ENCODE measurements at places on chromosomes 12 and 14.

DNA sequence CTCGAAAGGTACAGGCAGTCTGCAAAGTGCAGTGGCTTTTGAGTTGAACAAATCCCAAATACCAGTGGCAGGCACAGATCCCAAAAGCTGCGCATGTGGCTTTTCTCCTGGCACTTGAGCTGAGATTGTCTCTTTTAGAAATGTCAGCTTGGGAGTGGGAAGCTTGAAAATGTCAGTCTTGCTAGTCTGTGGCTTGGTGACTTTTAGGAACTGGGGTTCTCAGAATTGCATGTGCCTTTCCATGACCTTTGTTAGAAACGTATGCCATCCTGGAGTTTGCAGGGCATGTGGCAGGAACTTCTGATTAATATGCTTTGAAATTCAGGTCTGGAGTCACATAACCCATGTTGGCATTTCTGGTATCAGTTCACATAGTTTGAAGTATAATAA, 182.1 kb downstream of the CHST11 start:
- DNase-seq = no peak

DNA sequence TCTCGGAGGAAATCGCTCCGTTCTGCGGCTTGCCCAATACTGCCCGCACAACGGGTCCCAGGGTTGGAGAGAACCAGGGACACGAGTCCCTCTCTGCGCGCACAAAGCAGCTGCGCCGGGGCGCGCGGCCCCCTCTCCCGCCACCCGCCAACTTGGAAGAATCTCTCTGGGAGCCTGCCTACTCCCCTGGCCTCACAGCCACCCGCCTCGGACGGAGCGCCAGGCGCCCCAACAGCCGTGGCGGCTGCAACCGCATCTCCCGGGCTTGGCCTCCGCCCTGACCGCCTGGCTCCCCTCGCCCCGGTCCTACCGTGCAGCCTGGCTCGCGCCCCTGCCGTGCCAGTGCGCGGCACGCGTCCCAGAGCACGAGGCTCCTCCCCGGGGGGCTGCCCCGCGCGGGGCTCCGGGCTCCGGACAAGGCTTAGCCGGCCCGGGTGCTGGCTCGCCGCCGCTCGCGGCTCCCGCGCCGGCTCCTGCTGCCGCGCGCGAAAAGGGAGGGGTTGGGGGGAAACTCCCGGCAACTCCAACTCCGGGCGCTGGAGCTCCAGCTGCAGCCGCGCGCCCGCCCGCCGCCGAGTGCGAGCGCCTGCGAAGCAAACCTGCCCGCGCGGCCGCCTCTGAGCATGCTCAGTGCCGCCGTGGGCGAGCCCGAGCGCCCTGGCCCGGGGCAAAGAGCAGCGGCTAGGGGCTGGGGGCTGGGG, at the start of gene STXBP6:
Gene STXBP6, minus strand, starts transcription at position 580 of the 701 bp plus-strand sequence. CDS start 75,329 bp downstream, outside the sequence.
- DNase-seq = peak; percentile 31

DNA sequence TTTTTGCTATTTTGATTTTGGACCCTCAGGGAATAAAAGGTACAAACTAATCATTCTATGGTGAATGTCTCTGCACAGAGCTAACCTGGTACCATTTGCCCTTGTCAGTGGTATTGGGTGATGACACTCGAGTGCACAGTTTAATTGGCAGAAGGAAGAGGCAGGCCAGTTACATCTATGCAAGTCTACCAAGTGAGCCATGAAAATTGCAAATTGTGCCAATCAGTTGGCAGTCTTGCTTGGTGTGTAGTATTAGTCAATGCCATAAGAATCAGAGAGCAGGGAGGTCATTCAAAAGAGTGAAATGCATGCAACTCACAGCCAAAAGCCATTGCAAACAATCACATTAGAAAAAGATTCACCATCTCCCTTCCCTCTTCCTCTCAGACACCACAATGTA, 479.6 kb downstream of the ADAMTS20 start:
- DNase-seq = no peak

DNA sequence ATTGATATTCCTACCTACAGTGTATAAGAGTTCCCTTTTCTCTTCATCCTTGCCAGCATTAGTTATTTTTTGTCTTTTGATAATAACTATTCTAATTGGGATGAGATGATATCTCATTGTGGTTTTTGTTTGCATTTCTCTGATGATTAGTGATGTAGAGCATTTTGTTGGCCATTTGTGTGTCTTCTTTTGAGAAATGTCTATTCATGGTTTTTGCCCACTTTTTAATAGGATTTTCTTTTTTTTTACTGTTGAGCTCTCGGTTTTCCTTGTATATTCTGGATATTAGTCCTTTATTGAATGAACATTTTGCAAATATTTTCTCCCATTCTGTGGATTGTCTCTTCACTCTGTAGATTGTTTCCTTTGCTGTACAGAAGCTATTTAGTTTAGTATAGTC, 79.6 kb upstream of the AMIGO2 start:
- DNase-seq = no peak

- DNase-seq = no peak
These were observed 33.2 kb downstream of the ZNF664 start for GRCh38 chr12:124006085-124006845.

DNA sequence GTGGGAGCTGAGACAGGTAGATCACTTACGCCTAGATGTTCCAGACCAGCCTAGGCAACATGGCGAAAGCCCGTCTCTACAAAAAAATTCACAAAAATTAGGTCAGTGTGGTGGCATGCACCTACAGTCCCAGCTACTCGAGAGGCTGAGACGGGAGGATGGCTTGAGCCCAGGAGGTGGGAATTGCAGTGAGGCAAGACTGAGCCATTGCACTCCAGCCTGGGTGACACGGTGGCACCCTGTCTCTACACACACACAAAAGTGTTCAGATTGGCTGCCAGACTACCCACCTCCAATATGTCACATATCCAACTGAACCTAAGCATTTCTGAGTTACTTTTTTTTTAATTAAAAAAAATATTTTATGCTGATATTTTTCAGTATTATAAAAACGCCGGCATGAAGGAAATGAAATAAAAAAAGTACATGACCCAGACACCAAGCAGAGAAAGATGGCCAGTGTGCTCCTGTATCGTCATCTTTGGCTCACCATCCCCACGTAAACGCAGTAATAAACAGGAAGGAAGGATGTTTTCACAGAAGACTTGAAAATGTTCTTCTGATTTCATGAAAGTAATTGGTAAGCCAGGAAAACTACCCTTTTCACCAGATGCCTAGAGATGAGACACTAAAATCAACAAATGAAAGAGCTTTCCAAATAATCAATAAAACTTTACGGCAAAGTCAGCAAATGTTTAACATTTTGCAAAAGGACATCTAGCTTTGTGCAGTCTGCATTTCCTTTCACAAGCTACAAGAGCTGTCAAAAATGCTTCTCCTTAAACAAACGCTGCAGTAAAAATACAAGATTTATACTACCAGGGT, 26.4 kb downstream of the CDC42BPB start:
- no peak for DNase-seq

DNA sequence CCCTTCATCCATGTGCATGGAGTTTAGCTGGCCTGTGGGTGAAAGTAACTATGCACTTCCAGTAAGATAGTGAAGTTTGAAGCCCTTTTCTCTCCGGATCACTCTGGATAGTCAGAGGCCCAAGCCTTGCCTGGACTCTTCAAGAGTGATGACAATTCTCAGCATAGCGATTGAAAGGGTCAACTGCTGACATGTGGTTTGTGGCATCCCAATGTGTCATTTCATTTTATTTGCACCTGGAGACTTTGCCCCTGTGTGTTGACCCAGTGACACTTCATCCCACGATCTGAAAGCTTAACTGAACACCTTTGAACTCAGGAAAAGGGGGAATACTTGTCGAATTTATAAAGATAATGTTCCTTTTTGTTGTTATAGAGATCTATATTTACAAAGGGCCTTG, 711.9 kb upstream of the TMEM132C start:
- DNase-seq = no peak

DNA sequence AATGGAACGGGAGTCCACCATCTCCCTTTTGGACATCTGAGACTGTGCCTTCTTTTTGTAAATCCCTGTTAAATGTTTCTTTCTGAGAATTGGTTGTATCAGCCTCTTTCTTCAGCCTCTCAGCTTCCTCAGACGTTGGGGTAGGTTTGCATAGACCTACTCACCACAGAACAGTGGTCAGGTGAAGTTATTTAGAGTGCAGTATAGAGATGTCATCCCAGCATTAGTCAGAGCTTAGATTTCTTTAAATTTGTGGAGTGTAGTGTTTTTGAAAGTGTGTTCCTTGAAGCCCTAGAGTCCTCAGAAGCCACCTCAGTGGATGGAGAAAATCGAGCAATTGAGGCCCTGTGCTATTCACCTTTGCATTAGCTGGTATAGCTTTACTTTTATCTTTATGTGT, 8.9 kb upstream of the EEA1 start:
- no peak for DNase-seq

DNA sequence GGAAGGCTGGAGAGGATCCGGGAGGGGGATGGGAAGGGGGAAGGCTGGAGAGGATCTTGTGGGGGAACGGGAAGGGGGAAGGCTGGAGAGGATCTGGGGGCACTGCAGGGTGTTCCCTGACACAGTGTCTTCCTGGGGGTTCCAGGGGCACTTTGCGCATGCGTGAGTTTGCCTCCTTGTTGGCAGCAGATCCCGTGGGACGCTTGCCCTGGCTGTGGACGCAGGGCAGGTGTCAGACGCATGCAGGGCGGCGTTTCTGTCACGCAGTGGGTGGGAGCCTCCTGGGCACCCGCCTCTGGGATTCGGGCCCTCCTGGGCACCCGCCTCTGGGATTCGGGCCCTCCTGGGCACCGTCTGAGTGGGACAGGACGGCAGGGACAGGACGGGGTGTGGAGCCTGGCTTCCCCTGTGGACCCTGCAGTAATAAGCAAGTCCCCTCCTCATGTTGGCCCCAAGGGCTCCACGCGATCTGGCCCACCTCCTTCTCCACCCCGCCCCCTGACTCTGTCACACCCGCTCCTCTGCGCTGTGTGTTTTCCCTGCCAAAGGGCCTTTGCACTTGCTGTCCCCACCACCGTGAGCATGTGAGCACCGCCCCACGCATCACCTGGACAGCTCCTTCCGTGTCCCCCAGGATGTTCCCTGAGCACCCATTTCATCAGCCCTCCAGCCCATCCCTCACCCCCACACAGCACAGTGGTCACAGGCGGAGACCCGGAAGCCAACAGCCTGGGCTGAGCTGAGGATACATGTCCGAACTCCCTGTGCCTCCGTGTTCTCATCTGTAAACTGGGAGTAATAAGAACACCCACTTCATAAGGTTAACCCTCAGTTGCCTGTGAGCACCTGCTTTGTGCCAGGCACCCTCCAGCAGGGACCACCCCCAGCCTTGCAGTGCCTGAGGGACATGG, 4.4 kb downstream of the MMP17 start:
- no peak for DNase-seq

DNA sequence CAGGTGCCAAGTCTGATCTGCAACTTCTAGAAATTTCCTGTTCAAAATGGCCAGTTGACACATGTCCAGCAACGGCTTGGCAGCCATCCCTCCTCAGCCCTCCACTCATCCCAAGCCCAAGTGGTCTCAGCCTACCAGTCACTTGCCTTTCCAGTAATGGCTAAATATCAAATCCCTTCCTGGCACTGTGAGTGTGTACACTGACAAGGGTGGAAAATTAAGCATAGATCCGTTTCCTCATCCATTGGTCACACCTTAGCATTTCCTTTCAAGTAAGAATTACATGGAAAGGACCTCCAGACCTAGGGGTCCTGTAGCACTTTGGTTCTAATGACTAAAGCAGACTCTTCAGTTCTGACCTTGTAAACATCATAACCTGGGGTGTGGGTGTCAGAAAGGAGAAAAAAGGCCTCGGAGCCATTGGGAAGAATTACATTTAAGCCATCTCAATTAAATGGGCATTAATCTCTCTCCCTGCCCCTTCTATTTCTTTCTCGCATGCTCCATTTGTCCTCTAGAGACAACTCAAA, 15.4 kb downstream of the LLPH start:
- no peak for DNase-seq

GRCh38 chr14:103894034-103894722, 34.1 kb upstream of the TDRD9 start:
- DNase-seq = no peak

- no peak for DNase-seq
These were observed 151.6 kb downstream of the HELB start for GRCh38 chr12:66453844-66454243.

DNA sequence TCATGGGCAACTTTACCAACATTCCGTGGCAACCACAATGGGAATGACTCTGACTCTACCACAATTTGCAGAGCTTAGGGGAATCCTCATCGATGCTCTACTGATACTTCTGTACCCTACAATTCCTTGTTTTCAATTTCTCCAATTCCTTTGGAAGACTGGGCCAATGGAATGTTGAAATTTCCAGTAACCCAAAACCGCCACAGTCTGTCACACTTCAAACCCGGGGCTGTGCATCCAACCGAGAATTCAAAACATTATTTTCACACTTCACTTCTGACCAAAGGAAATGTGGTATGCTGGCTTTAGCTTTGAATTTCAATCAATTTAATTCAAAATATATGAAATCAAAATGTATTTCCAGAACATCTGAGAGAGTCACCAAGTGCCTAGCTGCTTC, 951.4 kb downstream of the VRK1 start:
- no peak for DNase-seq

GRCh38 chr12:122813310-122813713, 21.9 kb upstream of the HIP1R start:
- DNase-seq = no peak

- no peak for DNase-seq
These were observed 89.4 kb downstream of the KIF26A start for GRCh38 chr14:104227806-104228205.

- DNase-seq = no peak
These were observed 212.6 kb downstream of the TTC8 start for GRCh38 chr14:89037065-89037464.

- no peak for DNase-seq
These were observed 37.6 kb upstream of the APPL2 start for GRCh38 chr12:105273601-105274000.

DNA sequence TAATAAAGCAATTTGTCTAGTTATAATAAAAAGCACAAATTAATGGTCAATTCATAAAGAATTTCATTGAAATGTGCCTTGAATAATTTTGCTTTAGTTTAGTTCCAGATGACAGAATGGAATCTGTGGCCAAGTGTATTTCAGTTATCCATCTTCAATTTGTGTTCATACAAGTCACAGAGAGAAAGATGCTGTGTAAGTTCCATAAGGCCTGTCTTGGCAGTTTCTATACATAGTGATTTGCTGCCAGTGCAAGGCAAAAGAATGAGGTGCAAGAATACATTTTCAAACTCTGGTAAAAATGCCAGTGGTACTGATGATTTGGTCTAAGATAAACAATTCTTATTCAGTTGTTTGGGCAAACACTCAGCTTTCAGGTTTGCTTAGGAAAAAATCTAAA, 134.4 kb upstream of the PTPRB start:
- no peak for DNase-seq

- no peak for DNase-seq
These were observed 10.1 kb downstream of the KDM2B start for GRCh38 chr12:121570467-121571283.
